ENCODE measurements at places on chromosomes 1 and 21.

DNA sequence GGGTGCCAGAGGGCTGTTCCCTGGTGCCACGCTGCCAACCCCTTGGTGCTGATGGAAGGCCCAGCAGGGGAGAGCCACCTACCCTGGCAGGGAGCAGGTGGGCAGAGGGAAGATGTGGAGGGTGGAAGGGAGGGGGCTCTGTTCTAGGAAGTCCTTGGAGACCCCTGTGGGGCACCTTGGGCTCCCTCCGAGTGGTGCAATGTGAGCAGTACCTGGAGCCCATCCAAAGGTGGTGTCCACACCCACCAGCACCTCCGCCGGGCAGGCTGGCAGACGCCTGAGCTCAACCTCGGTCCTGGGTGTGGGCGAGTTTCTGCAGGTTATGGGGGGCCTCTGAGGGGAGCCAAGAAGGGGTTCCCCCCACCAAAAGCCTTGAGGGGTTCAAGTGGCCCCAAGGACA lies 11.3 kb upstream of the DNMT3L start:
- no peak for DNase-seq

GRCh38 chr1:244047621-244048255 lies 3.3 kb upstream of the ZBTB18 start:
- peak; percentile 49 for DNase-seq

DNA sequence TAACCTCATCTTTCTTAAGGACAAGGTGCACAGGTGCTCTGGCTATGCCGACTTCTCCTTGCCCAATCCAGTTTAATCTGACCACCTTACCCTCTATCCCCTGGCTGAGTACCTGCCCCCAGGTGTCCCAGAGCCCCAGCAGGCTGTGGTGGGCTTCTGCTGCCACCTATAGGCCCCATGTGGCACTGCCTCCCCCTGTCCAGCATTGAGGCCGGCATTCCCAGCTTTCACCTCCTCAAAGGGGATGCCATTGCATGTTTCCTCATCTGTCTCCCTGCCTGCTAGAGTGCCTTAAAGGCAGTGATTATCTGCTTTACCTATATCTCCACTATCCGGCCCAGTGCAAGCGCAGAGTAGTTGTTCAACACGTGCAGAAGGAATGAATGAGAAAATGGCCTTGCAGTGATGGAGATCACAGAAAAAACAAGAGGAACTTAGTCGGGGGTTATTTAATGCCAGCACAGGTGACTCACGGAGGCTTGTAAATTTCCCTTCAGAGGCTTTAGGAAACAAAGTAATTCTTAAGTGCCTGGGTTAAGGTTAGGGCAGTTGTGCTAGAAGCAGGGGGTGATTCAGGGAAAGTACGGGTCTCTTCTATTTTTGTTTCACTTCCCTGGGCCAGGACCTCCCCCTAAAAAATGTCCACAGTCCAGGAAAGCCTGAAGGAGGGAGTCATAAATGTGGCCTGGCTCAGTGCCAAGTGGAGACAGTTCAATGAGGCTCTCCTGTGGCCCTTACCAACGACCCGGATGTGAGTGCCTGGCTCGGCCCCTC lies 131.8 kb upstream of the NGF start:
- DNase-seq: peak; percentile 45

DNA sequence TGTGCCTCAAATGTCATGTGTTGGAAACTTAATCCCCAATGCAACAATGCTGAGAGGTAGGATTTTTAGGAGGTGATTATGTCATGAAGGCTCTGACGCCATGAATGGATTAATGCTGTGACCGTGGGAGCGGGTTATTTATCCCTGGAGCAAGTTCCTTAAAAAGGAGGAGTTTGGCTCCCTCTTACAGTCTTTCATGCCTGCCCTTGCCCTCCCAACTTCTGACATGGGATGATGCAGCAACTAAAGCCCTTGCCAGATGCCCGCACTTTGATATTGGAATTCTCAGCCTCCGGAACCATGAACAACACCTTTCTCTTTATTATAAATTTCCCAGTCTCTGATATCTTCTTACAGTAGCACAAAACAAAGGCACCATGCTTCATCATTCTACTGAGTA lies 685.3 kb upstream of the CHRM3 start:
- no peak for DNase-seq

DNA sequence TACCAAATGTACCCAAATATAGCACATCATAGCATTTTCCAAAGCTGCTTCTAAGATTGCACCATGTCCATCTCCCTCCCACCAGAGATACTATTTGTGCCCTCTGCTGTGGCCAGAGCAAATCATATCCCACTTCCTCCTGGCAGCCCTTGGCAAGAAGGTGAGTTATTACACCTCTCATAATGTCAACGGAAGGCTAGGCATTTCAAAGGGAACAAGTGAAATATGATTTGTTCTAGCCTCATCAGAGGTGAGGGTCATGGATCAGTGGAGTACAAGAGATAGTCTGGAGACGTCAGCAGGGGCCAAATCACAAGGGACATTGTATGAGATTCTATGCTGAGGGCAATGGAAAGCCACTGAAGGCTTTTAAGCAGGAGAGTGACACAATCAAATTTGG lies 90.2 kb upstream of the BCAR3 start:
- DNase-seq: no peak

- no peak for DNase-seq
Observed at GRCh38 chr1:39369565-39369964, 121.9 kb upstream of the BMP8A start.

GRCh38 chr1:227938911-227939790 lies 8.6 kb downstream of the WNT9A start:
- DNase-seq: no peak

Data from kidney capillary endothelial cell (primary cell).